HFFc6 (cell line): ENCODE measurements at places on chromosomes 3 and 15. TPM values are rescaled to one million over a fixed set of nuclear protein-coding genes. Genes with fewer than 3 reads are reported as not detected.

Gene IL1RAP
- total RNA-seq, result 3.9 to 8.0 TPM (median 5.3 TPM) in 3 replicates

DNA sequence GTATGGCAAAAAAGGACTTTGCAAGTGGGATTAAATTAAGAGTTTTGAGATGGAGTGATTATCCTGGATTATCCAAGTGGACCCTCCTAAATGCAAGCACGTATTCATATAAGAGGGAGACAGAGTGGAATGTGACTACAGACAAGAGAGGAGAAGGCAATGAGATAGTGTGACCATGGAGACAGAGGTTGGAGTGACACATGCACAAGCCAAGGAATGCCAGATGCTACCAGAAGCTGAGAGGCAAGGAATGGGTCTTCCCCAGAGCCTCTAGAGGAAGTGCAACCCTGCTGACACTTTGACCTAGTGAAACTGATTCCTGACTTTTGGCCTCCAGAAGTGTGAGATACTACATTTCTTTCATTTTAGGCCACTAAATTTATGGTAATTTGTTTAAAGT, 117.2 kb downstream of the UACA start:
- DNase-seq, result no peak

GRCh38 chr3:81922404-81922803, 161.0 kb upstream of the GBE1 start:
- DNase-seq, result no peak

- DNase-seq, result no peak
These were observed 41.2 kb downstream of the KLF13 start for GRCh38 chr15:31367730-31368344.

DNA sequence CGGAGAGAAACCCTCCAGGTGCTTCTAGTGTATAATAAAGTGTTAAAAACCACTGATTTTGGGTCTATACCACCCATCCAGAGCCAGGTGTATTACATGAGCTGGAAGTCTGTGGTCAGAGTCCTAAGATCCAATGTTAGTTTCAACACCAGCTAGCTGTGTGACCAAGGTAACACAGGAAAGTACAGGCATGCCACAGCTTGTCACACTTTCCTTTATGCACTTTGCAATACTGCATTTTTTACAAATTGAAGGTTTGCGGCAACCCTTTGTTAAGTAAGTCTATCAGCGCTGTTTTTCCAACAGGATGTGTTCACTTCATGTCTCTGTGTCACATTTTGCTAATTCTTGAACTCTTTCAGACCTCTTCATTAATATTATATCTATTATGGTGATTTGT, 201.3 kb upstream of the PRICKLE2 start:
- DNase-seq, result no peak

Gene SEMA3G
- not detected in 3 replicates for total RNA-seq

DNA sequence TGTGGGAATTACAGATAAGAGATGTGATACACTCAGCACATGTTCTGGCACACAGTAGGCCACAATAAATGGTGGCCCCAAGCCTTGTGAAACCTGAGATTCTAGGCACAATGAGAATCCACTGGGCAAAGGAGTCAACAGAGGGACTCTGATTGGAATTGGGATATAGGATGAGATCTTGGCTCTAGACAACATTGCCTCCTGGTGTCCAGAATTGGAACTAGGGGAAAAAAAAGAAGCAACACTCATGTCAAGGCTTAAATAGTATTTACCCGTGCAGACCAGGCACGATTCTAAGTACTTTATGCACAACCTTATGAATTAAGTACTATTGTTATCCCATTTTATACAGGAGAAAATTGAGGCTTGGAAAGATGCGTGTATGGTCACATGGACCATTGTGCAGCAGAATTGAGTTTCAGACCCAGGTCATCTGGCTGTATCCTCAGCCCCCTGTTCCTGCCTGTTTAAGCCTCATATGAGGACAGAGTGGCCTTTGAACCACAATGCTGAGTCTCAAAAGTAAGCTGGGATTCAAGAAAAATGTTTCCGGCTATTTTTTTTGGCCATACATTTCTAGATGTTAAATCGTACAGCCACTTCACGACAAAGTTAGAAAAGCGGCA, 124.8 kb downstream of the SV2B start:
- DNase-seq, result no peak
